ENCODE measurements at places on chromosomes 13 and 19.

- H3K27ac ChIP-seq, result no peak overlapping the region
- DNase-seq, result no peak
- no peaks in the 10 kb centered on the region for H3K36me3 ChIP-seq
- H3K27me3 ChIP-seq, result no peaks in the 10 kb centered on the region
- H3K4me3 ChIP-seq, result no peak overlapping the region
Measured at GRCh38 chr19:6100284-6100915, 9.9 kb downstream of the RFX2 start.

DNA sequence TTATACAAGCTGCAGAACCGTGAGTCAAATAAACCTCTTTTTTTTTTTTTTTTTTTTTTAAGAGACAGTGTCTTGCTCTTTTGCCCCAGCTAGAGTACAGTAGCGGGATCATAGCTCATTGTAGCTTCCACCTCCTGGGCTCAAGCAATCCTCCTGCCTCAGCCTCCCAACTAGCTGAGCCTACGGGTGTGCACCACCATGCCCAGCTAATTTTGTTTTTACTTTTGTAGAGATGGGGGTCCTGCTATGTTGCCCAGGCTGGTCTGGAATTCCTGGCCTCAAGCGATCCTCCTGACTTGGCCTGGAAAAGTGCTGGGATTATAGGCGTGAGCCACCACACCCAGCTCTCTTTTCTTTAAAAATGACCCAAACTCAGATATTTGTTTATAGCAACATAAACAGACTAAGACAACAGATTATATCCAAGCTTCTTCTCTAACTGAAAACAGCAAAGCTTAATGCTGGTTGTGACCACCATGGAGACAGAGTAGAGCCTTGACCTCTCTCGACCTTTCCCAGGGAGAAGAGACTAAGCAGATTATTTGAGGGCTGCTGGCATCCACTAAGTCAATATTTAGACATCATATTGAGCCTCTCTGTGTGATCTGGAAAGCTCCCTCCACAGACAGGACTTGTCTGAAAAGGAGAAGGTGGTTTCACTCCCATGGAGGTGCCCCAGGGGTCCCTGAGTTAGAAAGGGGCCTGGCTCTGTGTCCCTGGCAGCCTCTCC lies 150.0 kb downstream of the KCTD15 start:
- H3K36me3 ChIP-seq, result no peaks in the 10 kb centered on the region
- DNase-seq, result peak; percentile 6
- 0 out of 2 replicates have a peak, but pooled peaks cover 8% of the 10 kb centered on the region for H3K4me1 ChIP-seq
- no peak overlapping the region for H3K4me3 ChIP-seq

GRCh38 chr13:74683411-74683810 lies 549.2 kb upstream of the KLF12 start:
- peak; percentile 19 for DNase-seq
- no peak overlapping the region for H3K27ac ChIP-seq
- H3K4me1 ChIP-seq, result no peaks in the 10 kb centered on the region
- no peaks in the 10 kb centered on the region for H3K36me3 ChIP-seq

DNA sequence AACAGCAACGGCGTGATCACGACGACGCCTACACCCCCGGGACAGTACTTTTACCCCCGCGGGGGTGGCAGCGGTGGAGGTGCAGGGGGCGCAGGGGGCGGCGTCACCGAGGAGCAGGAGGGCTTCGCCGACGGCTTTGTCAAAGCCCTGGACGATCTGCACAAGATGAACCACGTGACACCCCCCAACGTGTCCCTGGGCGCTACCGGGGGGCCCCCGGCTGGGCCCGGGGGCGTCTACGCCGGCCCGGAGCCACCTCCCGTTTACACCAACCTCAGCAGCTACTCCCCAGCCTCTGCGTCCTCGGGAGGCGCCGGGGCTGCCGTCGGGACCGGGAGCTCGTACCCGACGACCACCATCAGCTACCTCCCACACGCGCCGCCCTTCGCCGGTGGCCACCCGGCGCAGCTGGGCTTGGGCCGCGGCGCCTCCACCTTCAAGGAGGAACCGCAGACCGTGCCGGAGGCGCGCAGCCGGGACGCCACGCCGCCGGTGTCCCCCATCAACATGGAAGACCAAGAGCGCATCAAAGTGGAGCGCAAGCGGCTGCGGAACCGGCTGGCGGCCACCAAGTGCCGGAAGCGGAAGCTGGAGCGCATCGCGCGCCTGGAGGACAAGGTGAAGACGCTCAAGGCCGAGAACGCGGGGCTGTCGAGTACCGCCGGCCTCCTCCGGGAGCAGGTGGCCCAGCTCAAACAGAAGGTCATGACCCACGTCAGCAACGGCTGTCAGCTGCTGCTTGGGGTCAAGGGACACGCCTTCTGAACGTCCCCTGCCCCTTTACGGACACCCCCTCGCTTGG lies 966 bp downstream of the JUNB start:
- H3K27me3 ChIP-seq, result no peaks in the 10 kb centered on the region
- peak overlapping the region; percentile 83 for H3K27ac ChIP-seq
- no peaks in the 10 kb centered on the region for H3K36me3 ChIP-seq

DNA sequence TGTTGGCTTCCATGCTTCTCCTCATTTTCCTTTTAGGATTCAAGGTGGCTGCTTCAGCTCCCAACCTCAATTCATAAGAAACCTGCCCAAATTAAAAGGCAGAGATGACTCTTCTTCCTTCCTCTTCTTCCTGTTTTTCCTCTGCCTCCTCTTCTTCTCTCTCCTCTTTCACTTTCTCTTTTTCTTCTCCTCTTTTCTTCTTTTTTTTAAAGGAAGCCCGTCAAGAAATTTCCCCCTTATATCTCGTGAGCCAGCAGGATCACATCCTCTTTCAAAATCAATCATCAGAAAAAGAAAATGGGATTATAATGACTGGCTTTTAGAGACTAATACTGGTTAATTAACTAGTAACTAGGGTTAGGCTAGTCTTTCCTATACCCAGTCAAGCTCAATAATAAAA lies 220.3 kb downstream of the NBEA start:
- H3K4me1 ChIP-seq, result no peaks in the 10 kb centered on the region
- H3K27ac ChIP-seq, result no peak overlapping the region
- no peaks in the 10 kb centered on the region for H3K27me3 ChIP-seq

DNA sequence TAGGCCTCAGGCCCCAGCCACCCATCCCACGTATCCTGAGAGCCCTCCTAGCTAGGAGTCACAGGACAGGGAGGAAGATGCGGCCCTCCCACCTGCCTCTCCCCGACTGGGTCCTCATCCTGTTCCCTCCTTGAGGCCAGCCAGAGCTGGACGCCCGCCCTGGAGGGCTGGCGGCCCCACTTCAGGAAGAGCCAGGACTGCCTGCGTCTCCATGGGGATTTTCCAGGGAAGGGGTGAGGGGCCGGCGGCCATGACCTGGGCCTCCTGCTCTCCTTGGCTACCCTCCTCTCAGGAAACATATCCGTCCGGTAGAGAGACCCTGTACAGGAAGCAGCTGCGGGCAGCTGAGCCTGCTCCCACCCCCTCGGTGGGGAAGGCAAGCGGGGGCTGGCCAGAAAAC lies 11.3 kb upstream of the PRKD2 start:
- no peak overlapping the region for H3K4me3 ChIP-seq
- no peaks in the 10 kb centered on the region for H3K4me1 ChIP-seq
- H3K27me3 ChIP-seq, result no peaks in the 10 kb centered on the region
- H3K27ac ChIP-seq, result no peak overlapping the region

- H3K4me1 ChIP-seq, result peaks cover 25% of the 10 kb centered on the region
- H3K27ac ChIP-seq, result no peak overlapping the region
- H3K36me3 ChIP-seq, result no peaks in the 10 kb centered on the region
- no peaks in the 10 kb centered on the region for H3K27me3 ChIP-seq
- no peak for DNase-seq
Measured at GRCh38 chr13:112636401-112636975, 48.5 kb upstream of the TUBGCP3 start.

- H3K4me1 ChIP-seq, result no peaks in the 10 kb centered on the region
- no peak for DNase-seq
- no peak overlapping the region for H3K4me3 ChIP-seq
- H3K27ac ChIP-seq, result no peak overlapping the region
- H3K36me3 ChIP-seq, result no peaks in the 10 kb centered on the region
Measured at GRCh38 chr13:29774830-29775229, 75.6 kb downstream of the UBL3 start.

DNA sequence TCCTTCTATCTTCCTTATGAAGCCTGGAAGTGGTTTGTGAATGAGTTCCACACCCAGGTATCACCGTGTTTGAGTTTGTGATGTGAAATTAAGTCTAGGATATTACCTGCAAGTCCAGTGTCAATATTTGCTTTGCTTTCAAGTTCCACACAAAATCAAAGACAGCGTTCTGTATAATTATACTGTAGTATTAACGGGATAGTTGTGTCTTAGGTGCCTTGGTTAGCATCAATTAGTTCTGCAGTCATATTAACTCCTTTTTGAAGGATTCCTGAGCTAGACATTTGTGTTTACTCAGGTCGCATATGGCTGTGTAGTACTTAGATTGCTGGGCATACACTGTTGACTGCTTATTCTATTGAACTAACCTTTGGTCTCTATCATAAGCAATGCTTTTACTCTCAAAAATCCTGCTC lies 54.4 kb downstream of the ERCC5 start:
- peaks cover 39% of the 10 kb centered on the region for H3K4me1 ChIP-seq
- peak; percentile 60 for DNase-seq
- H3K36me3 ChIP-seq, result no peaks in the 10 kb centered on the region
- H3K27me3 ChIP-seq, result no peaks in the 10 kb centered on the region
- no peak overlapping the region for H3K4me3 ChIP-seq

DNA sequence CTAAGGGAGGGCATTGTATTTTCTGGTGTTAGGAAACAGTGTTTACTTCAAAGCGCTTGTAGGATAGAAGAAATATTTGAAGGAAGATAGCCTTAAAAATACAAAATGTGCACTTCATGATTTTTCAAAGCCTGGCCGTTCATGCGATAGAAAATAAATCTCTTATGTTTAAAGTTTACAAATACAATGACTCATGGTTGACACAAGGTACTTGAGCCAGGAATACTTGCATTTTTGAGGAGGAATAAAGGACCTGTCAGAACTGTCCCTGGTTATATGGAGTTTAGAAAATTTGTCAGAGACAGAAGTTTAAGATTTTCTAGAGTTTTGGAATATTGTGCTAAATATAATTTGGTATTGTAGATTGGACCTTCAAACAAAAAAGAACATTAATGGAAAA lies 1223.2 kb upstream of the SLC10A2 start:
- no peak overlapping the region for H3K27ac ChIP-seq
- no peak for DNase-seq
- H3K36me3 ChIP-seq, result no peaks in the 10 kb centered on the region
- H3K4me3 ChIP-seq, result no peak overlapping the region

DNA sequence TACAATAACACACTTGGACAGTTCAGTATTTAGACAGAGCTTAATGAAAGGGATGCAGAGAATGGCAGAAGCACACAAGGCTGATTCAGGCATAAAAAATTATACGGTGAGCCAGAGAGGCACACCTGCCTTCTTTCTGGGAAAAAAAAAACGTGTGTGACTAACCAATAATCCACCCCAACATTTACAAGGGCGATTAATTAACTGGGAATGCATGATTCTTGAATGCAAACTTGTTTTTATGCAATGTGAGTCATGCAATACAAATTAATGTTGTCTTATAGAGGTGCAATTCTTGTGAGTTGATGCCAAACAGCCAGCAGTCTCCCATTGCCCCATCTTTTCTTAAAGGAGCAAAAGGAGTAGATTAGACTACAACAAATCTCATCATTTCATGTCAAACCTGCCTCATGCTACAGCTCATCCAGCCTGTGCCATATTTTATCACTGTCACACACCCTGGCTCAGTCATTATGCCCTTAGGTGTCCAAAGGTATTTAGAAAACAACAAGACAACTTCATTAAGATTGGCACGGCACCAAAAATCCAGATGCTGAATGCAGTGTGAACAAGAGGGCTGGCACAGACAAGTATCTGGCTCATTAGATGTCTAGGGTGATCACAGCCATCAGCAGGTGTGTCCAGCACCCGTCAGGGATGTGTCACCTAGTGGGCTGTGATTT lies 721.1 kb downstream of the EFNB2 start:
- no peak for DNase-seq
- H3K4me3 ChIP-seq, result no peak overlapping the region
- no peak overlapping the region for H3K27ac ChIP-seq

GRCh38 chr19:18251587-18252369 lies 22.5 kb downstream of the IQCN start:
- no peak overlapping the region for H3K27ac ChIP-seq
- H3K4me1 ChIP-seq, result no peaks in the 10 kb centered on the region
- H3K27me3 ChIP-seq, result no peaks in the 10 kb centered on the region
- H3K36me3 ChIP-seq, result no peaks in the 10 kb centered on the region

DNA sequence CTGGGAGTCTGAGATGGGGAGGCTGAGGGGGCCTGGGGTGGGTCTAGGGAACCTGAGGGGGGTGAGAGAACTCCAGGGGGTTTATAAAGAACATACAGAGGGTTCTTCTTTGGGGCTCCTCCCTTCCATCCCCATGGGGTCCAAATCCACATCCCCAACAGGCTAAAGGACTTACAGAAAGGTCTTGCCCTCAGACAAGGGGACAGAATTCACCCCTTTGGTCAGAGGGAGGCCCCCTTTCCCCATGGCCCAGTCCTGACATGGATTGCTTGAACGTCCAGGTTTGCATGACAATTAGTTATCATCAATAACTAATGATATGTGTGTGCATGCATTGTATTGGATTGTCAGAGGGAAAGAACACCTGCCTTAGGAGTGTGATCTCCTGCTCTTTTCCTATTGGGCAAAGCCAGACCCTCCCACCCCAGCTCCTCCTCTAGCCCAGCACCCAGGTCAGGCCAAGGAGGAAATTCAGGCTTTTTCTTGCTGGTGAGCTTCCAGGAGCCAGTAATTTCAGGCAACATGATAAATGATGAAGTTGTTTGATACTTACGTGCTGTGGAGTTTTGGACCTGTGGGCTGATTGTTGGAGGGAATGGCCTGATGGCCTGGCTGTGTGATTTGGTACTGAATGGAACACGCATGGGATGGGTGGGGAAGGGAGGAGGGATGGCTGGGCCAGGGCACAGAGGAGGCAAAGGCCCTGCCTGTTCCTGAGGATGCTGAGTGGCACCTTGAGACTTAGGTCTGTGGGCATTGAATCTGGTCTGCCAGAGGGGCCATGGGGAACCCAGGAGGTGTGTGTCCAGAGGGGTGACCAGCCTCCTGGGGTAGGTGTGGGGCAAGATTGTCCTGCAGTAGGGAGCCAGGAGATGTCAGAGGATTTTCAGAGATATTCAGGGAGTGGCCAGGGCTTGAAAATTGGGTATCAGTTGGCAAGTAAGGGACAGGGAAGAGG lies 1.1 kb downstream of the KLHL26 start:
- DNase-seq, result peak; percentile 31
- H3K36me3 ChIP-seq, result no peaks in the 10 kb centered on the region
- no peak overlapping the region for H3K27ac ChIP-seq
- peaks cover 15% of the 10 kb centered on the region for H3K4me1 ChIP-seq

DNA sequence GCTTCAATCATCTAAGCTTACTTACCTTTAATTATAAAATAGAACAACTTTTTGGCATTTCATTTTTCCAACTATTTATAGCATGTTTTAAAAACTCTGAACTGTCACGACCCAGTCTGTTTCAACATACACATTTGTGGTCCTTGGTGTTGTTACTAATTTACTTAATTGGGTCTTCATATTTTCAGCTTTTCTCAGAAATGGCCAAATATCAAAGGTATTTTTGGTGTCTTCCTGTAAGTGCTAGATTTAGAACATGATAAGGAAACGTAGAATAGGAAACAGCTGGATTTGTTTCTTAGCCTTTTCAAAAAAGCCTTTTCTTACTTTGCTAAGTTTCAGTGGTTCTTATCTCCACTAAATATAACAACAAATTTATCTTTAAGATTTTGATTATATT lies 11.4 kb downstream of the LPAR6 start:
- peaks cover 10% of the 10 kb centered on the region for H3K4me1 ChIP-seq
- no peaks in the 10 kb centered on the region for H3K27me3 ChIP-seq
- no peak for DNase-seq

GRCh38 chr19:14368011-14368513 lies 13.2 kb upstream of the ADGRE5 start:
- no peaks in the 10 kb centered on the region for H3K36me3 ChIP-seq
- H3K27ac ChIP-seq, result no peak overlapping the region
- DNase-seq, result no peak
- H3K27me3 ChIP-seq, result no peaks in the 10 kb centered on the region
- H3K4me1 ChIP-seq, result no peaks in the 10 kb centered on the region
- no peak overlapping the region for H3K4me3 ChIP-seq
